ENCODE measurements at places on chromosomes 6 and 20.

DNA sequence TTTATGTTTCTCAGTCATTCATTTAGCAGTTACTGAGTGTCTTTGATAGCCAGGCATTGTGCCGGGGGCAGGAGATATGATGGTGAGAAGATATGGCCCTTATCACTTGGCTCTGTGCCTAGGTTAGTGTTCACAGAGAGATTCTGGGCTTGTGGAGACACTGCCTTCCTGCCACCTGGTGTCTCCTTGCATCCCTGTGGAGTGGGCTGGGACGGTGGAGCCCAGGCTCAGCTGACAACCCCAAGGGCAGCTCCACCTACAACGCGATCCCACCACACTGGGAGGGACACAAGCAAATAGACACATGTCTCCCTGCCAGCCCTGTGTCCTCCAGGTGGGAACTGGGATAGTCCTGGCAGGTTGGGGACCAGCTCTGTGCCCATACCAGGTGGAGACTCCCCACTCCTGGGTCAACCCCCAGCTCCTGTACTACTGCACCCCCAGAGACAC is 30.3 kb upstream of the VEGFA start:
- DNase-seq, result no peak

- DNase-seq, result no peak
These were observed 20.0 kb upstream of the ZNF76 start for GRCh38 chr6:35239581-35239980.

DNA sequence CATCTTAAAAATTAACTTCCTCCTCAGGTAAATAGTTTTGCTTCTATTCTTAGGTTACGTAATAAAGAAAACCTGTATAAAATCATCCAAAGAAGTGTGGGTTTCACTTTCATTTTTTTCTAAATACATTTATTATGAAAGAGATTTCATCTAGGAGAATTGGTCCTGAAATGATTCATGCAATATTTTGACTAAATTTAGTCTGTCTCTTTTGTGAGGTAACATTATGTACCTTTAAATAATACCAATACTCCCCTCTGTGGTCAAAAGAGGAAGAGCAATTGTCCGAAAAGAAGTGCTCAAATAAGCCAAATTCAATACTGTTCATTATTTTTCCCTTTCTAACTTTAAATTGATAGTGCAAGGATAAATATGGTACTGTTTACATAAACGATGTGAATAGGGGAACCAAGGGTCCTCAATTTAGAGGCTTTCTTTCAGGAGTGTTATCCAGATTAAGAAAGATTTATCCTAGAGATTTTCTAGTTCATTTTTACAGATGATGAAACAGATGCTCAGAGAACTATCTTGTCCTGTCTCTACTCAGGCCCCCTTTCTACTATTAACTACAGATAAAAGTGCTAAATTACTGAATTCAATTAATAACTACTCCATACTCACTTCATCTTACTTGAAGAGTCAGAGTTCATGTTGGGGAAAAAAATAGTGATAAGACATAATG is 26.2 kb downstream of the CYP39A1 start:
- DNase-seq, result no peak

- no peak for DNase-seq
These were observed 43.5 kb downstream of the PANK2 start for GRCh38 chr20:3932681-3933080.

DNA sequence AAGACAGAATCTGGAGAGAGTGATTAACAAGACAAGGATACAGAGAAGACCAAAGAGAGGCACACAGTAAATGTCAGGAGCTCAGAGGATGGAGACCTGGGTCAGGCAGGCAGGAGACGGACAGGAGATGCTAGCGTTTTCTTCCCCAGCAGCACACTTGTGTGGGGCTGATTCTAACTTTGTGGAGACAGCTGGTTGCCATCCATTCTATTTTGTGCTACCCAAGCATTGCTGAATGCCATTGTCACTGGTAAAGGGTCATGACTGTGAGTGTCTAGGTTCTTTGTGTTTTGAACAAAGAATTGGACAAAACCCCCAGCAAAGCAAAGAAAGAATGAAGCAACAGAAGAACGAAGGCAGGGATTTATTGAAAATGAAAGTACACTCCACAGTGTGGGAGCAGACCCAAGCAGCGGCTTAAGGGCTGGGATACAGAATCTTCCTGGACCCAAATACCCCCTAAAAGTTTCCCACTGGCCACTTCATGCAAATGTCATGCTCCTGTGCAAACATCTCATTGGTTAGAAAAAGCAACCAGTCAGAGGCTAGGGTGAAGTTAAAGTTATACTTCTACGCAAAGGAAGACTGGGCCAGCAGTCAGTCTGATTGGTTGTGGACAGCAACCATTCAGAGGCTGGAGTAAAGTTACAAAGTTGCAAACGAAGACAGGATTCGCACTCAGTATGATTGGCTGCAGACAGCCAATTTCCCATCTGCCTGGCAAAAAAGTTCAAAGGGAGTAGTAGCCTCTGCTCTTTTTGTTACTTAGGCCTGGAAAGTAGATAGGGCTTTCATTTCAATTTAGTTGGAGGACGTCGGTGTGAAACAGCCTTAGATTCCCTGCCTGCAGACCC is 17.5 kb downstream of the PTK7 start:
- no peak for DNase-seq

- no peak for DNase-seq
These were observed 2.5 kb downstream of the RREB1 start for GRCh38 chr6:7110092-7110792.

- no peak for DNase-seq
These were observed 8.8 kb downstream of the SLC17A2 start for GRCh38 chr6:25921525-25922203.

GRCh38 chr6:148448369-148449012 is 105.9 kb downstream of the SASH1 start:
- DNase-seq, result no peak

- DNase-seq, result peak; percentile 98
These were observed at the start of gene SOX4 for GRCh38 chr6:21593412-21593926. Gene SOX4, plus strand, starts transcription at chr6:21593751. Its CDS starts 784 bp downstream, at chr6:21594535.

DNA sequence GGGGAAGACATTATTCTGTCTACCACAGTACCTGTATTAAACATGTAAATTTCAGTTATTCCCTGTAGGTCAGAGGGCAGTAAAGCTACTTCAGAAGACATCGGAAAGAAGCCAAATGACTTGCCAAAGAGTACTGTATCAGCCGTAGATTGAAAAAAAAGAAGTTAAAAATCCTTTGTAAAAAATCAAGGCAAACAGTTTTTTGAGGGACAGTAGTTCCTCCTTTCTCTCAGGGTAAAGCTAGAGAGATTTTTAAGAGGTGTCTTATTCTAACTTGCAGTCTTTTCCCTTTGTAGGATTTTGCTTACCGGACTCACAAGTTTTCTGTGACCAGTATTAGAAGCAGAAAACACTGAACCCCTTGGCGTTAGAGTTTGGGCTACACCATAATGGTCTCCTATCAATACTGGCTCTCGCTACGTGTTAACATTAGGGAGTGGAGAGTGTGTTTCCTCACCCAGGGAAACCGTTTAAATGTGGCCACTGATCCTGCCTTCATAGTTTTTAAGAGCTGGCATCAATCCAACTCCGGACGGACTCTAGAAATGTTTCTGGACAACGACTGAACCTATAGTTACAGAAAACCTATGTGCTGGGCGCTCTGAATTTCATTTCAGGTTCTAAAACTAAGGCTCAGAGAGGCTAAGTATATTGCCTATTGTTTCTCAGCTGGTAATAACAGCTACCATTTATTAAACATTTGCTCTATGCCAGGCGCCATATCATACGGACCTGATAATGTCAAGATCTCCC is 1.3 kb upstream of the ASXL1 start:
- DNase-seq, result no peak

DNA sequence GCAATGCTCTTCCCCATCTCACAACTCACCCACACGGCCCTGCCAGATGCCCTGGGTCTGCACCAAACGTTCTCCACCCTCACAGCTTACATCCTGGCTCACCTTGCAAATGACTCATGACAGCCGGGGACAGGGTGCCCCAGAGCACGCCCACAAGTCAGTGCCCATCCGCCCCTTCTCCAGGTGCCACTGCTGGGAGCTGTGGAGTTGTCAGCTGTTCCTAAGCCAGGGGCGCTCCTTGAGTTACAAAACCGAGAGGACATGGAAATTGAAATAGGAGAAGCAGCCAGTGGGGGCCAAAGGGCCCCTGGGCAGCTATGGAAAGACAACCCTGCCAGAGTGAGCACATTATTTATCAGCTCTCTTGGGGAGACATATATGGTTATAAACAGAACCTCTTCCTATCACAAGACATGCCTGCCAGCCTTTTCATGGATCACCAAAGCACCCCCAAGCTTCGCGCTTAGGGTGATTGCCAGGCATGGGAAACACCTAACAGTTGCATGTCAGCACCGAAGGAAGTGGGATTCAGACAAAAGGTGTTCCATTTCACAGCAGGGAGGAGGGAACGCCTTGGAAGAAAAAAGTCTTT is 236.8 kb downstream of the LY86 start:
- no peak for DNase-seq

GRCh38 chr6:115896538-115897129 is 164.1 kb downstream of the FRK start:
- DNase-seq, result no peak

GRCh38 chr20:25508083-25508770 is 77.1 kb downstream of the NINL start:
- no peak for DNase-seq

GRCh38 chr20:19566226-19566945 is 191.7 kb upstream of the RIN2 start:
- no peak for DNase-seq

GRCh38 chr6:14598017-14598864 is 480.7 kb downstream of the CD83 start:
- no peak for DNase-seq

- DNase-seq, result no peak
These were observed at the start of the genes DUSP15 and TTLL9 for GRCh38 chr20:31869942-31870725. Gene DUSP15, minus strand, starts transcription at chr20:31870527. Its CDS starts 190 bp downstream, at chr20:31870337. Gene TTLL9, plus strand, starts transcription at chr20:31870634. Its CDS starts 493 bp downstream, at chr20:31871127.

- no peak for DNase-seq
These were observed 11.9 kb upstream of the SIRPD start for GRCh38 chr20:1569415-1569881.

GRCh38 chr6:100881707-100882040 is 545 bp upstream of the ASCC3 start:
- no peak for DNase-seq

DNA sequence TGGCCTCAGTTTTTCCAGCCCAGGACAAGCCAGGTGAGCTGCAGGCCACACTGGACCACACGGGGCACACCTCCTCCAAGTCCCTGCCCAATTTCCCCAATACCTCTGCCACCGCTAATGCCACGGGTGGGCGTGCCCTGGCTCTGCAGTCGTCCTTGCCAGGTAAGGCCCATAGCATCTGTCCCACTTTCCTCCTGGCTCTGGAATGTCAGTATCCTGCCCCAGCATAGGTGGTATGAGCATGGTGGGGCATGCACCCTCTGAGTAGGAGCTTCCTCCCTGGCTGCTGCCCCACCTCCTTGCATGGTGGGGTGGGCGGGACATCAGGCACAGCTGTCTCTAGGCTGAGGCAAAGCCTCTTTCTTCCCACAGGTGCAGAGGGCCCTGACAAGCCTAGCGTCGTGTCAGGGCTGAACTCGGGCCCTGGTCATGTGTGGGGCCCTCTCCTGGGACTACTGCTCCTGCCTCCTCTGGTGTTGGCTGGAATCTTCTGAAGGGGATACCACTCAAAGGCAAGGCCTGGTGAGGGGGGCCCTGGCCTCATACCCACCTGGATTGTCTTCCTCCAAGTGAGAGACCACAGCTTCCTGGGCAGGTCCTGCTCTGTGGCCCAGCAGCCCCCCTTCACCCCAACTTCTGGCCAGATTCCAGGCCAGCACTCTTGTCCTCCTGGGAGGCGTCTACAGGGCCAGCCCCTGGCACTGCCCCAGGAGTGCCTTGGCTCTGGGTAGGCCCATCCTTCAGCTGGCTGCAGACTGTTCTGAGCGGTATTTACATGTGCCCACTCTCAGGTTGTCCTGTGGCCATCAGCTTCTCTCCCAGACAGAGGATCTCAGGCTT is 9.1 kb downstream of the PI16 start:
- no peak for DNase-seq

Measured in NCI-H524 treated with DMSO at 0.1 percent for 48 hours (cell line).